NCI-H69 (cell line): ENCODE measurements at places on chromosomes 13 and 19.

- no peak for DNase-seq
These were observed 20.9 kb downstream of the SIN3B start for GRCh38 chr19:16850133-16850532.

GRCh38 chr19:40006273-40006691 is 9.4 kb downstream of the ZNF546 start:
- DNase-seq, result no peak

GRCh38 chr13:97298816-97299215 is 76.7 kb downstream of the MBNL2 start:
- no peak for DNase-seq

- no peak for DNase-seq
These were observed 12.7 kb upstream of the TNFSF14 start for GRCh38 chr19:6682607-6683128.

GRCh38 chr13:30577401-30577852 is 40.3 kb upstream of the USPL1 start:
- peak; percentile 1 for DNase-seq

GRCh38 chr13:50106559-50106958 is 91.3 kb downstream of the KCNRG start:
- no peak for DNase-seq

- DNase-seq, result no peak
These were observed 52.6 kb upstream of the URAD start for GRCh38 chr13:28041031-28041461.

- DNase-seq, result no peak
These were observed at the start of gene FAM216B for GRCh38 chr13:42781352-42781751. TSS of gene FAM216B (plus strand) at chr13:42781584. CDS start at chr13:42784068, 2,484 bp downstream.

DNA sequence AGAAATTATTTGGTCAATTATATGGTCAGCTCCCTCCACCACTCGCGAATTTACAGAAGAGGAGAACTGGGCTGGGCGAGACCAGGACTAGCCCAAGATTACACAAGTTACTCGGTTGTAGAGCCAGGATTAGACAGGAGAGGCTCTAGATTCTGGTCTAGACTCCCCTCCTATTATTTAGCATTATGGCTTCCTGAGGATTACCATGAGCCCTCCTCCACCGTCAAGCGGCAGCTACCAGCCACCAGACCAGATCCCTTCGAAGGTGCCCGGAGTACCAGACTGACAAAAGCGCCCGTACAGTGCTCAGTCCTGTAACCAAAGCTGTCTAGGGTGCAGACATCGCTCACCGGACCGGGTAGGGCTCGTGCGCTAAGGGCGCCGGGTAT is 497 bp upstream of the MLNR start:
- no peak for DNase-seq

DNA sequence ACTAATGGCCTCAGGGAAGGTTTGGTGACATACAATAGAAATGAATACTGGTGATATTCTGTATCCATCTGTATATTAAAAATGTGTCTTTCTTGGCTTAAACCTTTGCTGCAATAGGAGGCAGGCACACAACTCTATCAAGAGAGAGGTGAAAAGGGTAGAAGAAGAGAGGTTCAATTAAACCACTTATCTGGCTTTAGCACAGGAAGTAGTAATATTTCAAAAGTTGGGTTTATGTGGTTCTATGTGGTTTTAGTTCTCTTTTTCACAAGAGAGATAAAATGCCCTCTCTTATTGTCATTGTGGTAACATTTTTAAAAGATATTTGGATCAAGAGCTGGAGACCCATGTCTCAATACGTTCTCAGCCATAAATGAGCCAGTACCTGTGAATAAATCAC is 146.2 kb upstream of the FNDC3A start:
- DNase-seq, result no peak

DNA sequence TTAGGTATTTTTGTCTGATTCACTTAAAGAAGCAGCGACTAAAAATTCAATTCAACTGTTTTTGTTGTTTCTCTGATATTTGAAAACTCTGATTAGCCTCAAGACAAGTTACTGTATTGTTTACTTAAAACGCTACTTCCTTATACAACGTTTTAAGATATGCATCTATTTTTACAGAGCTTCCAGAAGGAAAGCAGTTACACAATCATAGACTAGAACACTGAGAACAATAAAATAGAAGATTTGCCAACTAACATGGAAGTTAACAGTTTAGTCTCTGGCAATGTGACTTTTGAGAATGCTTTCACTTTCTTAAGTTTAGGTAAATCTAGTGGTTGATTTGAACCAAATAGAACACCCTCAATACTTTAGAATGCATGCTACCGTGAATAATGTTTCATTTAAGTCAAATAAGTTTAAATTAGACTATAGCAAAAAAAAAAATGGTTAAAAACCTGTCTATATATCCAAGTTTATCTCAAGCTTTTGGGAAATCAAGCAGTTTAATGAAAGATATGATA is 614.8 kb downstream of the DACH1 start:
- DNase-seq, result no peak

- DNase-seq, result no peak
These were observed 350.0 kb downstream of the NDFIP2 start for GRCh38 chr13:79830945-79831344.

DNA sequence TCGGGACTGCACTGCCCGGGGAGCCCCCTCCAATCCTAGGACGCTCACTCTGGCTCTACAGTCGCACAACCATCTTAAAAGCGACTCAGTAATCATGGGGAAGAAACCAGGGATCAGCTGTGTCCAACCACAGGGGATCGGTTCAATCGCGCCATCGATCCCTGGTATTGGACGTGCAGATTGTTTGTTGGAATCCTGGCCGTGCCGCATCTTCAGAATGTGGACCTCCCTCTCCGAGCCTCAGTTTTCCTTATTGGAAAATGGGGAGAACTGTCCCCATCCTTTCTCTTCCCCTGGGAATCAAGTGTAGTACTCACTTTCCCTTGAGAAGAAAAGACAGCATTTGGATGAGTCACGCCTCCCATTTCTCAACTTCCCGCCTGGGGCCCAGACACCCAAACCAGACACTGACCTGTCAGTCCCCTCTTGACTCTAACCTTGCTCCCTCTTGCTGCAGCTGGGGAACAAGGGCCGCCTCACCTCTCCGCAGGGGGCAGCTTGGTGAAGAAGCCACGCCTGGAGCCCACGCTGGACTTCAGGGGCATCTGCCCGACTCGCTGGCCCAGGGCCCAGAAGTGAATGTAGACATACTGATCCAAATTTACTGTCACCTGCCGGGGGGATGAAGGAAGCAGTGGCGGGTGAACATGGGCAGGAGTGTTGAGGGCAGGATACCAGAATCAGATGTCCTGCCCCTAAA is 17.6 kb downstream of the EMP3 start:
- DNase-seq, result peak; percentile 48

- DNase-seq, result no peak
These were observed 254.1 kb upstream of the RXFP2 start for GRCh38 chr13:31485183-31485582.
